ENCODE measurements at places on chromosomes 4 and X.
A peak's percentile ranks its signal among the peaks of the same experiment; 100 is the strongest.

GRCh38 chrX:134743091-134743490 lies 84.8 kb upstream of the PLAC1 start:
- DNase-seq, result no peak

DNA sequence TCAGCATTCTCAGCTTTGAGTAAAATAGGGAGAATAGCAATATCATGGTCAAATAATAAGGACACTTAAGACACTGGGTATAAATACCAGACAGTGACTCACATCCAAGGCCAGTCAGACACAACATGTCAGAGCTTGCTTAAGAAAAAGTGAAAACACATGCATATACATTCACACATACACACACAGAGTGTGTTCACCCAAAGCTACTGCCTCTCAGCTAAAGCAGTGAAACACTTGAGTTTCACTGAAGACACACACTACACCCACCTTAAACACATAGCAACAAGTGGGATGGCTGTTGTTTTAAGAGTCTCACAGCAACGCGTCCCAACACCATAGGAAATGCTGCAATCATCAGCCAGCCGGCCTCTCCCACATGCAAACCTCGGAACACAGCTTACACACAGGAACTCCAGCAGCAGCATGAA lies 14.4 kb downstream of the SHROOM4 start:
- no peak for DNase-seq

- DNase-seq, result no peak
Measured at GRCh38 chr4:33739884-33740632, 2504.3 kb downstream of the ARAP2 start.

DNA sequence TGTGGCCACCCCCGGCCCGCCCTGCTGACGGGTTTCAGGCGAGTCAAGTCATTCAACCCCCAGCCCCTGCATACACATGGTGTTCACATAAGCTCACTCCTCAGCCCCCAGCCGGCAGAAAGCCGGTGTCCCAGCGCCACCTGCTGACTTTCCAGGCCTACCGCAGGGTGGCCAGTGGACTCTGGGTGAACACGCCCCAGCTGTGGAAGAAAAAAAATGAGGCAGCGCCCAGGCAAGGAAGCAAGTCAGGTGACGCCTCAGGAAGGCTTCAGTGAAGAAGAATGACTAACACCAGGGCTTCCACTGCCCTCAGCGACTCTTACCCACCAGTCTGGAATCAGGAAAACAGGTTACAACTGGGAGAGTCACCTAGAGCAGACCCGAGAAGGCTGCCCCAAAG lies 15.8 kb downstream of the BCAP31 start:
- DNase-seq, result peak; percentile 83

- DNase-seq, result no peak
Measured at GRCh38 chr4:170079981-170080380, 9.8 kb downstream of the AADAT start.

- no peak for DNase-seq
Measured at GRCh38 chr4:141455651-141456050, 180.7 kb upstream of the IL15 start.

GRCh38 chr4:26299254-26299882 lies 21.4 kb upstream of the RBPJ start:
- DNase-seq, result no peak

DNA sequence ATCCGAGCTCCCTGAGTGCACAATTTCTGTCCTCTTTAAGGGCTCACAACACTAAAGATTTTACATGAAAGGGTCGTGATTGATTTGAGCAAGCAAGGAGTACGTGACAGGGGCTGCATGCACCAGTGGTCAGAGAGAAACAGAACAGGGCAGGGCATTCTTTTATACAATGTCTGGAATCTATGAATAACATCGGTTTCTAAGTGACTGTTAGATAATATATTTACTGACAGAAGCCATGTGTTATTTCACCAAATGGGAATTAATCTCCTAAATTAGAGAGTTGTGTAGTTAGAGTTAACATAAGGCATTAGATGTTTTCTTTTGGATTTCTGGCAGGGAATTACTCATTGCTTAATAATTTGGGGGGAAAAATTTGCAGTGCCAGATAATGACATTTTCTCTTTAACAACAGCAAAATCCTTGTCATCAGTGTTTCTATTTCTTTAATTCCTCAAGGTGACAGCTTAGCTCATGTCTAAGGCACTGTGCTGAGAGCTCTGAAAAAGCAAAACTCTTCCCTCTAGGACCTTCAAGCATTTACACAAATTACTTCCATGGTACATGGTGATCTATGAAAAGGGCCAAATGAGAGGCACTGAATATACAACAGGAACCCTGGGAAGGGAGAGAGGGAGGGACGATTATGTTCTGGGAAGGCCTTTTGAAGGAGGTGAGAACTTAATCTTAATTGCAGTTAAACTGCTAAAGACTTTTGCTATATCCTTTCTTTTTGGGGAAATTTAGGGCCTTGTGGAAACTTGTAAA lies 145.0 kb downstream of the RTL3 start:
- DNase-seq, result no peak

All from SW480 (cell line).